ENCODE measurements at places on chromosomes 2 and 18. TPM values are rescaled to one million over a fixed set of nuclear protein-coding genes. Genes with fewer than 3 reads are reported as not detected.

The USP14 gene
- 84.0 TPM for total RNA-seq

The MYO1B gene
- total RNA-seq: 4.3 TPM

The ASXL3 gene
- total RNA-seq: not detected

The BCL2 gene
- total RNA-seq: 118 TPM

The GAREM1 gene
- total RNA-seq: not detected

The LYPD6 gene
- not detected for total RNA-seq

The GULP1 gene
- total RNA-seq: not detected

The CD226 gene
- 83.3 TPM for total RNA-seq

The ERMN gene
- 2.9 TPM for total RNA-seq

The SERPINB12 gene
- not detected for total RNA-seq

- DNase-seq: no peak
- no peaks in the 10 kb centered on the region for H3K4me1 ChIP-seq
- H3K27ac ChIP-seq: no peak overlapping the region
- no peak overlapping the region for H3K4me3 ChIP-seq
- H3K27me3 ChIP-seq: no peaks in the 10 kb centered on the region
Observed at GRCh38 chr2:40823478-40823877, 371.6 kb upstream of the SLC8A1 start.

GRCh38 chr18:9712130-9712577 lies 4.1 kb downstream of the RAB31 start:
- peaks cover 2% of the 10 kb centered on the region for H3K36me3 ChIP-seq
- DNase-seq: no peak
- H3K27me3 ChIP-seq: peaks cover 85% of the 10 kb centered on the region
- H3K4me3 ChIP-seq: no peak overlapping the region
- no peak overlapping the region for H3K27ac ChIP-seq
- peaks cover 35% of the 10 kb centered on the region for H3K4me1 ChIP-seq

GRCh38 chr2:25077789-25078169 lies 35.9 kb downstream of the EFR3B start:
- H3K4me1 ChIP-seq: no peaks in the 10 kb centered on the region
- H3K27me3 ChIP-seq: peaks cover 42% of the 10 kb centered on the region
- H3K27ac ChIP-seq: no peak overlapping the region
- no peak overlapping the region for H3K4me3 ChIP-seq
- DNase-seq: no peak

GRCh38 chr2:25041307-25041927 lies 459 bp upstream of the EFR3B start:
- peak; percentile 51 for DNase-seq
- peak overlapping the region; percentile 40 for H3K4me3 ChIP-seq
- H3K27ac ChIP-seq: no peak overlapping the region
- peaks cover 26% of the 10 kb centered on the region for H3K4me1 ChIP-seq
- no peaks in the 10 kb centered on the region for H3K36me3 ChIP-seq
- H3K27me3 ChIP-seq: peaks cover 46% of the 10 kb centered on the region

DNA sequence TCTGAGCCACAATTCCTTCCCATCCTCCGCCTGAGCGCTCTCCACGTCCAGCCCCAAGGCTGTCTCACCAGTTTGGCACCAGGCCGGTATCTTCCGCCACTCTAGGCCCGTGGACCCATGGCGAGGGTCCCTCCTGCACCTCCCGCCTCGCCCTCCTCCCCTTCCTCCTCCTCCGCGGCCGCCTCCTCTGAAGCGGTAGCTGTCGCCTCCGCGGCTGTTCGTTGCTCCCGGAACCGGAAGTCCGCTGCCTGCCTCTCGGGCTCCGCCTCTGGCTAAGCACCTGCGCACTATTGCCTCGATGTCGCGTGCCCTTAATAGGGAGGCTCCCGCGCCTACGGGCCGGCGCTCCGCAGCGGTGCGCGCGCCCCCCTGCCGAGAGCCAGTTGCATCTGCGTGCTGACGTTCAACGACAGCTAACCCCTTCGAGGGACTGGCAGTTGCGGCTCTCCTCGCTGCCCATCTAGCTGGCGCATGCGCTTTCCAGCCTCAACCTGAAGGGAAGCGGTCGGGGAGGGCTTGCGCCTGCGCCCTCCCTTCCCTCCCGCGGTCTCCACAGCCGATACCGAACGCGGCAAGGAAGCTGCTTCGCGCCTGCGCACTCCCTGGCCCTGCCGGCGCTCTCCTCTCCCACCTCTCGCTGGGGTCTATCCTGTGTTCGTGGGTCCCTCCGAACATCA lies at the start of gene MBD1:
Gene MBD1, minus strand, starts transcription at position 229 of the 677 bp plus-strand sequence. CDS start 1,531 bp downstream, outside the sequence.
- peaks cover 58% of the 10 kb centered on the region for H3K36me3 ChIP-seq
- peak within 1 kb of the TSS; percentile 95 for H3K27ac ChIP-seq
- no peaks in the 10 kb centered on the region for H3K27me3 ChIP-seq
- peaks cover 54% of the 10 kb centered on the region for H3K4me1 ChIP-seq
- peak within 1 kb of the TSS; percentile 99 for H3K4me3 ChIP-seq

DNA sequence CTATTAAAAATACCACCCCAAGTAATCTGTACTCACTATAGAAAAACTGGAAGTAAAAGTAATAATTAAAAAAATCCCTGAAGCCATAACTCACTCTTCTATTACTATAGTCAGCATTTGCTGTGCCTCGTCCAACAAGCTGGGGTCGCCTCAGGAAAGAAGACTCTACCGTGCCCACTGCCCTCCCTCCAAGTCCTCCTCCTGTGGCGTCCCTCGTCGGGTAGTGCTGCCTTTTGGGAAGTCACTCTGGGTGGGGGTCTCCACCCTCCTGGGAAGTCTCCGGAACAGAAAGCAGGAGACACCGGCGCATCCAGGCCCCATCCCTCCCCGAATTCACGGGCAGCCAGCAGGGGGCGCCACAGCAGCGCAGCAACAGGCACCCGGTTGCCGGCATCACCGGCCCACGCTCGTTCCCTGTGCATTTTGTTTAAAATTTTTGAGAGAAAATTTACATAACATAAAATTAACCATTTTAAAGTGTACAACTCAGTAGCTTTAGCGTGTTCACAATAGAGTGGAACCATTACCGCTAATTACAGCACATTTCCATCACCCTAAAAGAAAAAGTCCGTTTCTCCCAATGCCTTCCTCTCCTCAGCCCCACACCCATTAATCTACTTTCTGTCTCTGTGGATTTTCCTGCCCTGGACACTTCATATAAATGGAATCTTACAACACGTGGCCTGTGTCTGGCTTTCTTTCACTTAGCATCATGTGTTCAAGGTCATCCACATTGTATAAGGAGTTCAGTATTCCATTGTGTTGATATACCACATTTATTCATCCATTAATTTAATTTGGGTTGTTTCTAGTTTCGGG lies 62.2 kb downstream of the ADNP2 start:
- peaks cover 1% of the 10 kb centered on the region for H3K36me3 ChIP-seq
- H3K27ac ChIP-seq: no peak overlapping the region
- H3K4me3 ChIP-seq: no peak overlapping the region
- peaks cover 40% of the 10 kb centered on the region for H3K4me1 ChIP-seq

DNA sequence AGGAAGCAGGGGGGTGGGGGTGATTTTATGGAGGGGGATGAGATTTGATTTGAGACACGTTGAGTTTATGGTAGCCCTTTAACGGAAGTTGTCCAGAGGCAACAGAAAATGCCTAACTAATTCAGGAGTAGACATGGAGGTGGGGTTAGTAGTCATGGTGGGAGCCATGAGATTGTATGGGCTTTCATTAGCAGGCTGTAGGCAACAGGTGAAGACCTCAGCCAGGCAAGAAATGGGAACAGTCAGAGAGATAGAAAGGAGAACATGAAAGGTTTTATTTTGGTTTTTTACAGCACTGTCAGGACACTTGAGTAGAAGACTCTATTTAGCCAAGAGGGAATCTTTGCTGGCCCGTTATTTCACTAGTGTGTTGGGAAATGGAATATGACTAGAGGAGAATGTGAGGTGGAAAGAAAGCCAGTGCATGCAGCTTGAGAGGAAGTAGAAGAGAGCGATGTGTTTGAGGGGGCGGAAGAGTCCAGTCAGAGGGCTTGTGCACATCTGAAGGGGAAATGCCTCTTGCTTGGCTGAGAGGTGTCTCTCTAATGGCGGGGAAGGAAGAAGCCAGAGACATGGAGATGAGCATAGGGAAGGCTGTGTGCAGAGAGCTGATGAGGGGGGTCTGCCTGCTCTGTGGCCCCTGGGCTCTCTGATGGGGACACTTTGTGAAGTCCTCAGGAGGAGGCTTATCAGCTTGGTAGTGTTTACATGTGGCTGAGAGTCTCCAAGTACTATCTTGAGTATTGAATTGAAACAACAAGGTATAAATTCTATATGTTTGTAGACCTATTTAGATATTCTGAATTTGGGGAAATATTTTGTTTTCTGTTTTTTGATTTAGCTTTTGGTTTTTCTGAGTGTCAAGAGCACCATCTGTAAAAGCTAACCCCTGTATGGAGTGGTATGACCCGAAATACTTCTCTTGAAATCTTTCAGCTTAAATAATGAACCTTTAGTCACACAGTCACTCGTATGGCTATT lies 66.9 kb upstream of the ITM2C start:
- H3K27me3 ChIP-seq: no peaks in the 10 kb centered on the region
- H3K4me3 ChIP-seq: no peak overlapping the region
- peaks cover 63% of the 10 kb centered on the region for H3K36me3 ChIP-seq
- H3K27ac ChIP-seq: no peak overlapping the region
- DNase-seq: no peak
- peaks cover 39% of the 10 kb centered on the region for H3K4me1 ChIP-seq

GRCh38 chr2:46902465-46902864 lies 13.1 kb downstream of the MCFD2 start:
- no peaks in the 10 kb centered on the region for H3K4me1 ChIP-seq
- H3K36me3 ChIP-seq: peaks cover 14% of the 10 kb centered on the region
- no peak overlapping the region for H3K4me3 ChIP-seq
- no peaks in the 10 kb centered on the region for H3K27me3 ChIP-seq

DNA sequence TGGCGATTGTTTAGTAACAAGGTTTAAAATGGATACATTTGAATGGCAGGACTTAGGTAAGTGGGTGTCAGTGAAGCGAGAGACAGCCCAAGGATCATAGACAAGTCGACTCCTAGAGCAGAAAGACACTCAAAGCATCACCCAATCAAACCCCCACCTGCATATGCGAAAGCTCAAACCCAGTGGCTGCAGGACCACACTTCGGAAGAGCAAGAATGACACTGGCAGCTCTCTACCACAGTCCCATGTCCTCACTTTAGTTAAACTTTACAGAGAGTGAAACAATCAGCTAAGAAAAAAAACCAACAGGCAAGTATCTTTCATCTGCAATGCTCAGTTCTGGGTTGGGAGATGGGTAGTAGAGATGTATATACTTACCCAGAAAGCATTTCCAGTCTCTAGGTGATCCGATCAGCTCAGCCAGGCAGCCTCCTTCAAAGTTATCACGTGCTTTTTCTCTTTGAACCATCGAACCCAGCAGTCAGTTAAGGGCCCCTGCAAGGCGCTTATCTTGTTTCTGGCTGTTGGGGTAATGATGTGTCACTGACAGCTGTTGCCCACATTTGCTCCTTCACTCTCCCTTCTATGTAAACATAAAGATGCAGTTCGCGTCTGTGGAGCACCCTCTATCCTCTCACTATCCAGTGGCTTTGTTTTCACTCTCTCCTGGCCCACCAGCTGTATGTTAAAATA lies 357.5 kb upstream of the ID2 start:
- H3K36me3 ChIP-seq: peaks cover 7% of the 10 kb centered on the region
- H3K4me3 ChIP-seq: no peak overlapping the region
- peaks cover 15% of the 10 kb centered on the region for H3K27me3 ChIP-seq
- no peak for DNase-seq

DNA sequence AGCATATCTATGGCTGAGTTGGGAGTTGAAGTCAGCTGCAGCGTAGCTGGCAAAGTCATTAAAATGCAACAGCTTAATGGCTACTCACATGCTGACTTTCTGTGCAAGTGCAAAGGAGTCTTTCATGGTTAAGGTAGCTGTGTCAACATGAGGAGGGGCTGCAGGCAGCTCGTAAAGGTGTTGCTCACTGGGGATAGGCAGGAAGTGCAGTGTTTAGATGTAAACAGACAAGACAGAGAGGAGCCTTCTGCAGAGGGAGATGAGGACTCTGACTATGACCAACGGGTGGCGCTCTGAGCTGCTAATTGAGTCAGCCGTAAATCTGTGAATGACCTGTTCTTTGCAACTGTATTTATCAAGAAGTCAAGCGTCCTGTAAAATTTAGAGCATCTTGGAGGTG lies 22.3 kb upstream of the CAVIN2 start:
- no peak for DNase-seq
- H3K4me1 ChIP-seq: no peaks in the 10 kb centered on the region
- H3K4me3 ChIP-seq: no peak overlapping the region

DNA sequence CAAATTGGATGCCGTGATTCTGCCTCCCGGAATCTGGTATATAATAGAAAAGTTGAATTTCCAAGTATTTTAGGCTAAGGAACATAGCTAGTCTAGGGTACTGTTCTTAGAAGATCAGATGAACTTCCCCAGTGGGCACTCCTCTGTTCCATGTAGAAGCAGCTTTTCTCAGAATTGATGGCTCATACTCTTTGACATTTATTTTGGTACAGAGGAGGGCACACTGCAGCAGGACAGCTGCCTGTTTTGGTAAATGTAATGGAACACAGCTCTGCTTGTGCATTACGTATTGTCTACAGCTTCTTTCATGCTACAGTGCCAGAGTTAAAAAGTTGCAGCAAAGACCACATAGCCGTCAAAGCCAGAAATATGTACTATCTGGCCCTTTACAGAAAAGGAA lies 10.8 kb downstream of the YPEL5 start:
- H3K27ac ChIP-seq: no peak overlapping the region
- H3K27me3 ChIP-seq: no peaks in the 10 kb centered on the region
- peaks cover 17% of the 10 kb centered on the region for H3K4me1 ChIP-seq

- H3K27ac ChIP-seq: no peak overlapping the region
- H3K4me3 ChIP-seq: no peak overlapping the region
- H3K4me1 ChIP-seq: peaks cover 38% of the 10 kb centered on the region
Observed at GRCh38 chr2:237154082-237154638, 68.5 kb downstream of the COPS8 start.

GRCh38 chr2:217993817-217994463 lies 8.9 kb downstream of the TNS1 start:
- no peaks in the 10 kb centered on the region for H3K36me3 ChIP-seq
- H3K4me3 ChIP-seq: no peak overlapping the region
- H3K27me3 ChIP-seq: peaks cover 2% of the 10 kb centered on the region
- DNase-seq: peak; percentile 66
- peaks cover 4% of the 10 kb centered on the region for H3K4me1 ChIP-seq

- no peak overlapping the region for H3K27ac ChIP-seq
- no peak for DNase-seq
- H3K27me3 ChIP-seq: peaks cover 19% of the 10 kb centered on the region
Observed at GRCh38 chr2:8653485-8653884, 28.4 kb upstream of the ID2 start.

DNA sequence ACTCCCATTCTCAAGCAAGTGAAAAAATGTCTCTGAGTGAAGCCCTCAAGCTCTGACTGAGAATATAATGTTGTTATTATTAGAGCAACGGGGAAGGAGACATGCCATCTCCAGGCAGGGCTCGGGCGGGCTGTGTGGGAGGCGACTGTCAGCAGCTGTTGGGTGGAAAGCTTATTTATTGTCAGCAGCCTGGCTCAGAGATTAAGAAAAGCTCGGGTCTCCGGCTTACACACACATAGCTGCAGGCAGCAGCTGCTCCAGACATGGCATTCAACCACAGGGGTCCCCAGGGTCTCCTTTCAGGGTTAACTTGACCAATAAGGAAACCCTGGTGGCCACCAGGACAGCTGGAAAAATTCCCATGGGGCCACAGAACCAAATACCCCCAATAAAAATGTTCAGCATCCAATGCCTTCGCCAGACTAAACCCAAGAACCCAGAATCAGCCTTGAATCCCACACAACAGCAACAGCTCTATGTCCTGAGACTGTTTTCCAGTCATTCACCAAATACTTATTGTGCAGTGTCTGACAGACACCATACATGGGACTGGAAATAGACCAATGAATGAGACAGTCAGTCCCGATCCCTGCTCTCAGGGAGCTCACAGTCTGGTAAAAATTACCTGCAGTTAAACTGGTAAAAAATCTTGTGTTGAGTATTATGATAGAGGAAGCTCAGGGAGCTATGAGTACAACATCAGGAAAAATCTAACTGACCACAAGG lies 70.5 kb upstream of the RTN4 start:
- no peak overlapping the region for H3K27ac ChIP-seq
- no peak overlapping the region for H3K4me3 ChIP-seq
- H3K27me3 ChIP-seq: no peaks in the 10 kb centered on the region
- H3K4me1 ChIP-seq: peaks cover under 1% of the 10 kb centered on the region

Measured in activated CD8-positive, alpha-beta memory T cell treated with anti-CD3 and anti-CD28 coated beads, Interleukin-2, amount 10 ng/mL, durations not matched to agents 7 days and 5 days (primary cell).